ENCODE measurements at places on chromosomes 1 and 21. TPM values are rescaled to one million over a fixed set of nuclear protein-coding genes. Genes with fewer than 3 reads are reported as not detected.

DNA sequence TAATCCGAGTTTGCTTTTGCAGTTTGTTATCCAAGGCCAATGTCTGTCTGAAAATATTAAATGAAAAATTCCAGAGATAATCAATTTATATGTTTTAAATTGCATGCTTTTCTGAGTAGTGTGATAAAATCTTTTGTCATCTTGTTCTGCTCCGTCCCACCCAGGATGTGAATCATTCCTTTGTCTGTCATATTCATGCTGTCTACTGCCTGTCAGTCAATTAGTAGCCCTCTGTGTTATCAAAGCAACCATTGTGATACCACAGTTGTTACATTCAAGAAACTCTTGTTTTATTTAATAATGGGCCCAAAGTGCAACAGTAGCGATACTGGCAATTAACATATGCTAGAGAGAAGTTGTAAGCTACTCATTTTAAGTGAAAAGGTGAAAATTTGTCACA is 819.3 kb downstream of the BRINP3 start:
- H3K36me3 ChIP-seq = no peaks in the 10 kb centered on the region
- DNase-seq = no peak
- no peak overlapping the region for H3K27ac ChIP-seq
- H3K4me3 ChIP-seq = no peak overlapping the region

DNA sequence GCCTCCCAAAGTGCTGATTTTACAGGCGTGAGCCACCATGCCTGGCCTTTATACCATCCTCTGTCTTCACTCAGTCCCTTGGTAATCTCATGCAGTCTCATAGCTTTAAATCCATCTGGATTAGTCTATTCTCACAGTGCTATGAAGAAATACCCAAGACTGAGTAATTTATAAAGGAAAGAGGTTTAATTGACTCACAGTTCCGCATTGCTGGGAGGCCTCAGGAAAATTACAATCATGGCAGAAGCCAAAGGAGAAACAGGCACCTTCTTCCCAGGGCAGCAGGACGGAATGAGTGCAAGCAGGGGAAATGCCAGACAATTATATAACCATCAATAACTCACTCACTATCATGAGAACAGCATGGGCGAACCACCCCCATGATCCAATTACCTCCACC is 49.1 kb upstream of the CPLANE2 start:
- H3K27ac ChIP-seq = no peak overlapping the region
- H3K36me3 ChIP-seq = peaks cover 63% of the 10 kb centered on the region
- H3K4me1 ChIP-seq = no peaks in the 10 kb centered on the region
- no peak overlapping the region for H3K4me3 ChIP-seq
- DNase-seq = no peak

- DNase-seq = peak; percentile 19
- no peaks in the 10 kb centered on the region for H3K36me3 ChIP-seq
- H3K27me3 ChIP-seq = no peaks in the 10 kb centered on the region
- no peak overlapping the region for H3K4me3 ChIP-seq
- H3K27ac ChIP-seq = no peak overlapping the region
These were observed 86.5 kb upstream of the IFFO2 start for GRCh38 chr1:19042675-19043578.

DNA sequence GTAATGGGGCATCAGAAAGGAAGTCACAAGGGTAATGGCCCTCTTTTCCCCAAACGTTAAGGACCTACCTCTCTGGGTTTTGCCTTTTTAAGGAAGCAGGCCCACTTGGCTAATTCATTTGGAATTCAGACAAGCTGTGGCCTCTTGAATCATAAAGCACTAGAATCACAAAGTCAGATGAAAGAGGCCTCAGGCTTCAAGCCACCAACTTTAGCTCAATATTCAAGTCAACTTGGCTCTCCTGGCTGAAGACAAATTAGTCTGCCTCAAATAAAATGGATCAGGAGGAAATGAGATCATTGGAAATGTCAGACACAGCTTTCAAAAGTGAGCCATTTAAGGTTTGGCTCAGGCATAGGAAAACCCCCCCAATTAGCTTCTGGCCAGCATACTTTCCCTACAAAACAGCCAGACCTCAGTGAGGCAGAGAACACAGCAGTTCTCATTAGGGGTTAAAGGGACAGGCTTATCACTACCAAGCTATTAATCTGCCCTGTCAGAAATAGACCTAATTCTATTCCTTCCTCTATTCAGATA is 34.3 kb downstream of the SLC35D1 start:
- H3K36me3 ChIP-seq = peaks cover 78% of the 10 kb centered on the region
- no peak overlapping the region for H3K4me3 ChIP-seq
- no peak for DNase-seq
- no peaks in the 10 kb centered on the region for H3K4me1 ChIP-seq

DNA sequence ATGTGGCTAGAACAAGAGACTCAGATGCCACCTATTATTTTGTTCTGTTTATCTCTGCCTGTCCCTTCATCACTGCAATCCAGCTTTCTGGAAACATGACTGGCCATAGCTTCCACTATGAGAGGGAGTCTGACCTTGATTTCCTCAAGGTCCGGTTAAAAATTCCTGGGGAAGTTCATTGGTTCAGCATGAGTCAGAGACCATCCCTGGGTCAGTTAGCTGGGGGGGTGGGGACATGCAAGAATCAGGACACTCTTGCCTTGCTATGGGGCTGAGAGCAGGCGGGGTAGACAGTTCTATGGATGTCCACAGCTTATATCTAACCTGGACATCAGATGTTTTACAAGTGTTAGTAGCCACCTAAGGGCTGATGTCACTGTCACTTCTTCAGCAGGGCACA is 81.1 kb downstream of the TENT5C start:
- H3K27ac ChIP-seq = no peak overlapping the region
- no peak for DNase-seq
- no peaks in the 10 kb centered on the region for H3K27me3 ChIP-seq
- no peaks in the 10 kb centered on the region for H3K36me3 ChIP-seq
- no peaks in the 10 kb centered on the region for H3K4me1 ChIP-seq

Gene PIGR
- total RNA-seq = 0.37 TPM

DNA sequence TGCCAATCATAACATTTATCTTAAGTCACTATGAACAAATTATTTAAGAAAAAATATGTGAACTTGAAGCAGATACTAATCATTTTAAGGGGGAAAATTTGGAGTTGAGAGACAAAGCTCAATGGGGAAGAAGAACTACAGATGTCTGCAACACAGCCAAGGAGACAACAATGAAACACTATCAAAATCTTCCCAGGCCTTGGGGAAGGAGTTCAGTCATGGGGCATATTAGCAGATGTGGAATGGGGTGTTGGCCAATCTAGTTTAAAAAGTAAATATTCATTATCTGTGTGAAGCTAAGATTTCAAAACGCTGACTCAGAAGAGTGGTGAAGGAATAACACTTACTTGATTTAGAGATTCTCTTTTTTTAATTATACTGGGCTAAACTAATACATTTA is 671.6 kb upstream of the ZP4 start:
- no peak overlapping the region for H3K4me3 ChIP-seq
- no peaks in the 10 kb centered on the region for H3K36me3 ChIP-seq
- no peak overlapping the region for H3K27ac ChIP-seq

DNA sequence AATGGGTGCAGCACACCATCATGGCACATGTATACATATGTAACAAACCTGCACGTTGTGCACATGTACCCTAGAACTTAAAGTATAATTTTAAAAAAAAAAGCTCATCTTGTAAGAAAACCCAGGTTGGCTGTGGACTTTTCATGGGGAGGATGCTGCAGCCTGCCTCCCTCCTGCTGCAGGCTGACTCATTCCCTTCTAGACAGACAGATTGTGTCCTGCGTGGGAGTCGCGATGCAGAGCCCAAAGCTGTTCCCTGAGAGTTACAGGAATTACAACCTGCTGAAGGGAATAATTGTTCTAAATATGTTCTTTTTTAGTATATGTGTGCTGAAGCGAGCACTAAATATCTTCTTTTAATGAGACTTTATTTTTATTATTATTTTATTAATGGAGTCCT is 93.2 kb downstream of the TBX19 start:
- no peak overlapping the region for H3K27ac ChIP-seq
- H3K4me1 ChIP-seq = no peaks in the 10 kb centered on the region
- no peak overlapping the region for H3K4me3 ChIP-seq
- no peak for DNase-seq

Gene DDOST
- total RNA-seq = 179 TPM

GRCh38 chr1:32341971-32342370 is 5.9 kb upstream of the MARCKSL1 start:
- no peaks in the 10 kb centered on the region for H3K36me3 ChIP-seq
- H3K4me1 ChIP-seq = peaks cover 63% of the 10 kb centered on the region
- no peaks in the 10 kb centered on the region for H3K27me3 ChIP-seq
- no peak overlapping the region for H3K27ac ChIP-seq

- no peak for DNase-seq
- no peak overlapping the region for H3K27ac ChIP-seq
- H3K36me3 ChIP-seq = peaks cover 19% of the 10 kb centered on the region
- peaks cover 70% of the 10 kb centered on the region for H3K4me1 ChIP-seq
These were observed 3.5 kb downstream of the TRIM33 start for GRCh38 chr1:114507513-114507912.

- H3K4me3 ChIP-seq = no peak overlapping the region
- peak overlapping the region; percentile 52 for H3K27ac ChIP-seq
- H3K4me1 ChIP-seq = peaks cover 56% of the 10 kb centered on the region
These were observed 27.9 kb downstream of the S1PR1 start for GRCh38 chr1:101264697-101265096.

- H3K36me3 ChIP-seq = no peaks in the 10 kb centered on the region
- DNase-seq = peak; percentile 87
- H3K27me3 ChIP-seq = peaks cover 93% of the 10 kb centered on the region
- peak within 1 kb of the TSS; percentile 93 for H3K27ac ChIP-seq
- peaks cover 49% of the 10 kb centered on the region for H3K4me1 ChIP-seq
These were observed at the start of gene HES4 for GRCh38 chr1:999725-1000356. TSS of gene HES4 (minus strand) at chr1:1000097. CDS start at chr1:999973, 124 bp downstream.

GRCh38 chr1:86477682-86478081 is 9.0 kb downstream of the CLCA1 start:
- H3K36me3 ChIP-seq = no peaks in the 10 kb centered on the region
- no peak overlapping the region for H3K27ac ChIP-seq
- no peak for DNase-seq

Gene KIRREL1
- total RNA-seq = 24.5 TPM

GRCh38 chr1:201198598-201198997 is 8.0 kb downstream of the IGFN1 start:
- H3K27me3 ChIP-seq = no peaks in the 10 kb centered on the region
- no peaks in the 10 kb centered on the region for H3K36me3 ChIP-seq
- no peaks in the 10 kb centered on the region for H3K4me1 ChIP-seq
- DNase-seq = peak; percentile 14
- no peak overlapping the region for H3K4me3 ChIP-seq

DNA sequence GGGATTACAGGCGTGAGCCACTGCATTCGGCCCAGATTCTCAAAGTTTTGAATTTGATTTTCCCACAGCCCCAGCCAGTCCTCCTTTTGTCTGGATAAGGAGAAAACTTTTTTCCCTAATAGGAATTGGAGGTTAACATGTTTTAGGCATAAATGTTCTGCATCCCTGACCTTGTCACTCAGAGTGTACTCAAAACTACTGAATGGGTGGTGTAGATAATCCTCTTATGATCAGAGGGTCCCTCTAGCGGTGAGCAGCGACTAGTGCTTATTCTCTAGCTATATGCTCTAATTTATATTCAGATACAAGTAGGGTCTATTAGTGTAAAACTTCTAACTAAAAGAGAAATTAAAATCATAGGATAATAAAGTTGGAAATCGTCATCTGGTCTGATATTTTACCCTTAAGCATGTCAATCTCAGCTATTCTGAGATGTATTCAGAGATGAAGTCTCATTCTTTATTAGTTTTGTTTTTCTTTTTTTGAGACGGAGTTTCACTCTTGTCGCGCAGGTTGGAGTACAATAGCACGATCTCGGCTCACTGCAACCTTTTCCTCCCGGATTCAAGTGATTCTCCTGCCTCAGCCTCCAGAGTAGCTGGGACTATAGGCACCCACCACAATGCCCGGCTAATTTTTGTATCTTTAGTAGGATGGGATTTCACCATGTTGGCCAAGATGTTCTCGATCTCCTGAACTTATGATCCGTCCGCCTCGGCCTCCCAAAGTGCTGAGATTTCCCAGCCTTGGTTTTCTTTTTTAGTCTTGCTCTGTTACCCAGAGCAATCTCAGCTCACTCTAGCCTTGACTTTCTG is 2.7 kb upstream of the PSMD4 start:
- H3K4me1 ChIP-seq = peaks cover 26% of the 10 kb centered on the region
- no peak overlapping the region for H3K27ac ChIP-seq
- no peaks in the 10 kb centered on the region for H3K27me3 ChIP-seq
- no peak overlapping the region for H3K4me3 ChIP-seq
- H3K36me3 ChIP-seq = peaks cover 6% of the 10 kb centered on the region

DNA sequence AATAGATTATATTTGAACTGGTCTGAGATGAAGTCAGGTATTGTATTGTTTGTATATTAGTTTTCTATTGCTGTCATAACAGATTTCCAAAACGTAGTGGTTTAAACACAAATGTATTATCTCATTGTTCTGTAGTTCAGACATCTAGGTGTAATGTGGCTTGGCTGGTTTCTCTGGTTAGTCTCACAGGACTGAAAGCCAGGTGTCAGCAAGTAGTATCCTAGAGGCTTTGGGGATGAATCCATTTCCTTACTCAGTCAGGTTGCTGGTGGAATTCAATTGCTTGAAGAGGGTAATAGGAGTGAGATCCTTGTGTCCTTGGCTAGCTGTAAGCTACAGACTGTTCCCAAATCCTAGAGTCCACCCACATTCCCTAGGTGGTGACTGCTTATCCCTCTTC is 675.8 kb downstream of the NCAM2 start:
- H3K4me1 ChIP-seq = no peaks in the 10 kb centered on the region
- no peak overlapping the region for H3K27ac ChIP-seq
- no peak for DNase-seq

DNA sequence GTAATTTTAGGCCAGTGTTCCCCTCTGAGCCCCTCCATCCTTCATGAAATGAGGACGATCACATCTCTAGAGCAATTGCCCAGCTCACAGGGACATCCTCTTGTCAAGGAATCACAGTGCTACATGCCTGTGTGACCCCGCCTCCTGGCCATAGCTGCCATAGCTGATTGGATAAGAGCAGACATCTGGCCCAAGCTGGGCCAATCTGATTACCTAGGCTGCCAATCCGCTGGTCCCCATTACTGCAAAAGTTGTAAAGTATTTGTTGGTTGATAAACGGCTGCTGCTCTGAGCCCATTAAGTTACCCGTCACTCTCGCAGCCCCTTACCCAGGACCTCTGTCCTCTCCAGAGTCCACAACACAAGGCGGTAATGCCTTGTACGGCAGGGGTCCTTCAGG is 8.3 kb downstream of the NT5C1A start:
- no peaks in the 10 kb centered on the region for H3K4me1 ChIP-seq
- H3K27ac ChIP-seq = no peak overlapping the region
- no peaks in the 10 kb centered on the region for H3K27me3 ChIP-seq
- H3K36me3 ChIP-seq = no peaks in the 10 kb centered on the region
- DNase-seq = no peak
- H3K4me3 ChIP-seq = no peak overlapping the region

DNA sequence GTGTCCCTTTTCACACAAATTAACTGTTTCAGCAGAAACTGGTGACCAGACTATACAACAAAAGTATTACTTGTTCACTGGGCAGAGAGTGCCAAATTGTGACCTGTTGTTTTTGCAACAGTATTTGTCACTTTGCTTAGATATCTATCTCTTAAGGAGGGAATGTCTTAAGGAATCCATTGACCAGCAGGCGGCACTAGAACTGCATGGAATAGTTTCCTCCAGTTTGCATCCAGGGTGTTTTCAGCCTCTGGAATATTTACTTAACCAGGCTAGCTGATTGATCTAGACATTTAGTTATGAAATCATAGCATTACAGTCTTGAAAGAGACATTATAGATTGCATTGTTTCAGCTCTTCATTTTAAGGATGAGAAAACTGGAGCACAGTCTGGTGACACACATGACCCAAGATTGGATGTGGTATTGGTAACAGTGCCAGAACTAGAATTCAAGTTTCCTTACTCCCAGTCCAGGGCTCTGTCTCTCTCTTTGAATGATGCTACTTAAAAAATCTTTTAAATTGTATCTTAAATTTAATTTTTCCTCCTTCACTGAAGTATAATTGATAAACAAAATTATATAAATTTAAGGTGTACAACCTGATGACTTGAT is 16.9 kb downstream of the RPTN start:
- DNase-seq = no peak
- no peak overlapping the region for H3K27ac ChIP-seq
- no peak overlapping the region for H3K4me3 ChIP-seq

Gene MGST3
- total RNA-seq = 109 TPM
